ENCODE measurements at places on chromosomes 6 and 20.

DNA sequence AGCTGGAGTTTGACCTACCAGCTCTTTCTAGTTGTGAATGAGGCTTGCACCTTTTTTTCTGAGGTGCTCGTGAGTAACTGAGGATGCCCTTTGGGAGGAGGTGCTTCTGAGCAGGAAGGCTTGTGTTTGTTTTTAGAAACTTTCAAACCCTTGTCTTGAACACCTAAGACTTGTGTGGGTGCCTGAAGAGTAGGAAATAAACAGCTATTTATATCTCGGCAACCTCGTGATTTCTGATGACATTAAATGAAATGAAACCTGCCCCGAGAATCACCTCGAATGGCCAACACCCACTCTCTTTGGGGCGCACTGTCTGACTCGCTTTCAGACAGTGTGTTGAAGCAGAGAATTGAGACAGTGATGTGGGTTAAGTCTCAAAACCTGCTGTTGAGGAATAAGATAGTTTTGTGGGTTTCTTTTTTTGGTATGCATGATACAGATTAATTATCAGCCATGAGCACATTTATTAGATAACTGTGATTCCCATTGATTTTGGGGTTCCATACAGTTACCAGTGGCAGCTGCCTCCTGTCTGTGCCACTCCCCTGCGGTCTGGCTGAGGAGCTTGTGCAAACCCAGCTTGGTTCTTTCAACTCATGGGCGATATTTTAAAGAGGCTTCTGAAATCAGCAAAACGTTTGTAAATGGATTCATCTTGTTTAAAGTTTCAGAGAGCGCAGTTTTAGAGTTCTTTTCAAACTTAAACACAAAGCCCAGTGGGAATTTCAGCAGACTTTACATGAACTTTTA is 8.4 kb downstream of the IRF4 start:
- DNase-seq = no peak

DNA sequence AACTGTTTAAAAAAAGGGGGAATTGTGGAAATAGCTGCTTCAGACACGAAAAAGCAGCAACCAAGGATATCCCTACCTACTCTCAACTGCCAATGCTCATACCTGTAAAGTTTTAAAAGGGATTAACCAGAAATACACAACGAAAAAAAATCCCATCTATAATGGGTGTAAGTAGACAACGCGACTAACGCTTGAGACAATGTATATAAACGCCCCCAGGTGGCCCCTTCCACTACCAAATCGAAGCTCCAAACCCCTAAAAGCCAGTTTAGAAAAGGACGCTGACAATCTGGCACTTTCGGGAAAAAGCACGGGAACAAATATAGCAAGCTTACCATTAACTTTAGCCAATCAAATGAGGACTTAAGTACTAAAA is 94.5 kb upstream of the BTN3A2 start:
- DNase-seq = no peak

- no peak for DNase-seq
Observed at GRCh38 chr20:39222101-39222500, 260.0 kb downstream of the DHX35 start.

DNA sequence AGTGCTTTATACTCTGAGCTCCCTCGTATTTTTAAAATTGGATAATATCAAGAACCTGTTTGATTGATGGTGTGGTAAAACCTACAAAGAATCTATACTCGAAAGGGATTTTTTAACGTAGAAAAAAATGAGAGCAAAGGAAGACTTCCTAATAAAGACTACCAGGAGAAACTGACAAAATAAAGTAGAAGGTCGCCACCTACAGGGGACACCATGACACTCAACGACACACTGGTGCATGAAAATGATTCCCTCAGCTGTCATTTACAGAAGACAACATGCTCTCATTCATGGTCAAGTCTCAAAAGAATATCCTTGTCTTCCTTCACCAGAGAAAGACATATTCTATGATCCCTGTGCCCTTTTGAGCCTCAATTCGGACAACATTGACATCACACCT is 10.1 kb upstream of the NHSL1 start:
- no peak for DNase-seq

- no peak for DNase-seq
Observed at GRCh38 chr6:863831-864230, 170.9 kb upstream of the EXOC2 start.

GRCh38 chr6:114042267-114043016 is 71.5 kb upstream of the HDAC2 start:
- DNase-seq = no peak

- no peak for DNase-seq
Observed at GRCh38 chr6:118495485-118496280, 52.4 kb upstream of the PLN start.

DNA sequence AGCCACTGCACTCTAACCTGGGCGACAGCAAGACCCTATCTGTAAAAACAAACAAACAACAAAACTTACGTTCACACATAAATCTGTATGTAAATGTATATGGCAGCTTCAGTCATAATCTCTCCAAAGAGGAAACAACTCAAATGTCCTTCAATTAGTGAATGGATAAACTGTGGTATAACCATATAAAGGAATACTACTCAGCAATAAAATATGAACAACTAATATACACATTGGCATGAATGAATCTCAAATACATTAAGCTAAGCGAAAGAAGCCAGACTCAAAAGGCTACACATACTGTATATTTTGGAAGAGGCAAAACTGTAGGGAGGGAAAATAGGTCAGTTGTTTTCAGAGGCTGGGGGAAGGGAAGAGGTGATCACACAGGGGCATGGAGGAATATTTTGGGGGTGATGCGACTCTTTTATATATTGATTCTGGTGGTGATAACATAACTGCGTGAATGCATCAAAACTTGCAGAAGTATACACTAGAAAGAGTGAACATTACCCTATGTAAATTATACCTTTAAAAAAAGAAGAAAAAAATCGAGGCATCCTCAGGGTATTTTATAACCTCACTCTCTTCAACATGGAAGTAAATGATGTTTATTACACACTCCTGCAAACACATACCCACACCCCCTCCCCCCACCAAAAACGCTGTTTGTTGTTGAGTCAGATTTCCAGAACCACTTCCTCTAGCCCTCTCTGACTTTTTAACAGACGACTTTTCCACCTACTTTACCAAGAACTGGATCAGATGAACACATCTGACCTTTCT is 115.2 kb upstream of the RNF24 start:
- no peak for DNase-seq

- DNase-seq = no peak
Observed at GRCh38 chr20:39631557-39631956, 669.4 kb downstream of the DHX35 start.

DNA sequence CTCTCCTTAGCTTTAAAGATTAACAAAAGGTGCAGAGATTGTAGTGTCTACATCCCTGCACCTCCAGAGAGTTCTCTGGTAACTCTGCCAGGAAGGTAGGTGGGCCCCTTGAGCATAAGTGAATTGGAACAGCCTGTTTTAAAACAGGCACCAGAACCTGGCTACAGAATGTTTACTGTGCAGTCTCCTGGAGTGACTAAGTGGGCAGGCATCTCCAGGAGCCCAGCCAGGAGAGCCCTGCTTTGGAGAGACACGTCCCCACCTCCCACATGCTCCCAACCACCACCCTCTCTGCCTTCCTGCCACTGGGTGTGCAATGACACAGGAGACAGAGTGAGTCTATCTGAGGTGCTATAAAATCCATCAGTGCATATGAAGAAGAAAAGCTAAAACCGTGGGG is 110.3 kb upstream of the EYA4 start:
- no peak for DNase-seq

GRCh38 chr20:24497851-24498250 is 28.4 kb downstream of the SYNDIG1 start:
- no peak for DNase-seq

DNA sequence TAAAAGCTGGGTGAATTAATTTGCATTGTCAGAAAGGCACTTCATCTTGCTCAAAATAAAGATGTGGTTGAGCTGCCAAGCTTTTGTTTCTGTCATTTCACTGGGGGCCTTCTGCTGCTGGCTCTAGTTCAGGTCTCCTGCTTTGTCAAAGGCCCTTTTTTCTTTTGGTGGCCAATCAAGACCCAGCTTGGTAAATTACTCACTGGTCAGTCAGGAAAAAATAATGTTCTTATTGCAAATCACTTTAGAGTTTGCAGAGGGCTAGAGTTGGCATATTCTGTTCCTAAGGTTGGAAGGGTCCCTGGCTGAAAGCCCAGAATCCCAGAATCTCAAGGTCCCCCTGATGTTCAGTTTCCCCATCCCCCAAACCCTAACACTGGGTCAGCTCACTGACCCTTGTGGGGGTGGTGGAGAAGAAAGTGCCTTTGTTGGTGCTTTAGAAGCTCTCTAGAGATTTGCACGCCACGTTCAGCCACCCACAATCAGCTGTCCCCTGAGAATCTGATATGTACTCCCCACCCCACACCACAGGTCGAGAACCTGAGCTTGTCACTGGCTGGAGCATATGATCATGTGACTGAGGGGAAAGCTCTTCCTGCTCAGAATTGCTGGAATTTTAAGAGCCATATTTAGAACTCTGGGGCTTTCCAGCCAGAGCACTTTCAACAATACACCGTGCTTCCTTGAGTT is 21.7 kb upstream of the BNIP5 start:
- DNase-seq = no peak

GRCh38 chr20:59184880-59185447 is 21.3 kb downstream of the ZNF831 start:
- no peak for DNase-seq

DNA sequence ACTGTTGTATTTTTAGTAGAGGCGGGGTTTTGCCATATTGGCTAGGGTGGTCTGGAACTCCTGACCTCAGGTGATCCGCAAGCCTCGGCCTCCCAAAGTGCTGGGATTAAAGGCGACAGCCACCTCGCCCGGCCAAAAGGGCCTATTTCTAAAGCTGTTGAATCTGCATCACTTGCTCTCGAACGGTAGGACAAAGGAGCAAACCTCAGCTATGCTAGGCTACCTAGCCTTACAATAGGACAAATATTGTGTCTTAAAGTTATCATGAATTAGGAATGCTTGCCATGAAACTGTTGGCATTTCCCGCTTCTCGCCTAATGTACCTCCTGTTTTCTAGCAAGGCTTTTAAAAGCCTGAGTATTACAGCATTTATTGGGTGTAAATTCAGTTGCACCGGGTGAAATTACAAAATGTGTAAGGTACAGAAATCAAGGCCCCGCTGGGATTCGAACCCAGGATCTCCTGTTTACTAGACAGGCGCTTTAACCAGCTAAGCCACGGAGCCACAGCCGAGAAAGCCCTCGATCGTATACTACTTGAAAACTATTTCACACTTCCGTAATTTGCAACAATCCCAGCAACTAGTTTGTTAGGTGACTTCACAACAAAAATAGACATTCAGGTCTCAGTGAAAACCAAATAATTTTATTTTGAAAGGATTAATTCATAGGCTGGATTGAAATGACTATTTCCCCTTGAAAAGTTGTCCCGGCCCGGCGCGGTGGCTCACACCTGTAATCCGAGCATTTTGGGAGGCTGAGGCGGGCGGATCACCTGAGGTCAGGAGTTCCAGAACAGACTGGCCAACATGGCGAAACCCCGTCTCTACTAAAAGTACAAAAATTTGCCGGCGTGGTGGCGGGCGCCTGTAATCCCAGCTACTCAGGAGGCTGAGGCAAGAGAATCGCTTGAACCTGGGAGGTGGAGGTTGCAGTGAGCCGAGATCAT is 211.6 kb upstream of the ZNF184 start:
- DNase-seq = no peak

GRCh38 chr6:3328796-3329195 is 70.0 kb downstream of the PSMG4 start:
- no peak for DNase-seq

DNA sequence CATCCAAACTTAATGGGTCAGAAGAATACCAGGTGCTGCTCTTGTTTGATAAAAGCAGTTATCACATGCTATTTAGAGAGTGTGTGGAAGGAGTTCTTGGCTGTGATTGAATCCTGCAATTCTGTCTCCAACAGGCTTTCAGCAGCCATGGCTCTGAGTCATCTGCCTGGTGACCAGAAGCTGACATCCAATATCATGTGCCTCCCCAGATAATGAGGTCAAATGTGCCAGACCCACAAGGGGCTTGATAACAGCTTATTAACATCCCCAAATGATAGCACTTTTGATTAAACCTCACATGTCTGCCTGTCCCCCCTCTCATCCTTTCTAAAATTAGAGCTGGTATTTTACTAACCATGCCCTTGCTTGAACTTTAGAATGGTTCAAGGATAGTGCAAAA is 175.7 kb upstream of the PLN start:
- DNase-seq = no peak

GRCh38 chr20:58909585-58909984 is 57.1 kb downstream of the GNAS start:
- DNase-seq = no peak

DNA sequence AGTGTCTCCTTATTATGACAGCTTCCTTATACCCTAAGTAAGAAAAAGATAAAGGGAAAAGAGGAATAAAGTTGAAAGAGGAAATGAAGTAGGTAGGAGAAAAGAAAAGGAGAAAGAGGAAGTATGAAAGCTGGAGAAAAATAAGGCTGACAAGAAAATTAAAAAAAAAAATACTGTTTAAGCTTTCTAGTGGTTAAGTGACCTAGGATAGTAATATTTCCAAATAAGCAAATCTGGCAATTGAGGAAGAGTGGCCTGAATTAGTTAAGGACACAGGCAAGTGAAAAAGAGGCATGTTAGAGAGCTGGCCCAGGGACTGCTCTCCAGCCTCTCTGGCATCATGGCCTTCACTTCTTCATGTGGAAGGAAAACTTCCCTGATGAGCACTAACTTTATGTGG is 76.5 kb upstream of the ADGRF1 start:
- no peak for DNase-seq

DNA sequence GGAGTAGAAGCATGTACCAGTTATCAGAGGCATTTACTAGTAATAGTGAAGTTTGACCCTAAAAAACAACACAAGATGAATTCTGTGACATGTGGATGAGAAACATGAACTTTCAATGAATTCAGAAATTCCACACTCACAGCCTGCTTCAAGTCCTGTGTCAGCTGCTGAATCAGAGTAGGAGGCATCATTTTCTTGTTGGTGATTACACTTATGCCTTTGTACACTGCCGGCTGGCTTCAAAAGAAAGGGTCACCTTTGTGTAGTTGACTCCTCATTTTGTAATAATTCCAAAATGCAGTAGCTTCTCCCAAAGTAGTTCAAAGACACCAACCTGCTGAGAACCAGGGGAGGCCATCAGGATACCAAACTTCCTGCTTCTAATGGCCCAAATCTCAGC is 165.5 kb downstream of the BACH2 start:
- DNase-seq = no peak

DNA sequence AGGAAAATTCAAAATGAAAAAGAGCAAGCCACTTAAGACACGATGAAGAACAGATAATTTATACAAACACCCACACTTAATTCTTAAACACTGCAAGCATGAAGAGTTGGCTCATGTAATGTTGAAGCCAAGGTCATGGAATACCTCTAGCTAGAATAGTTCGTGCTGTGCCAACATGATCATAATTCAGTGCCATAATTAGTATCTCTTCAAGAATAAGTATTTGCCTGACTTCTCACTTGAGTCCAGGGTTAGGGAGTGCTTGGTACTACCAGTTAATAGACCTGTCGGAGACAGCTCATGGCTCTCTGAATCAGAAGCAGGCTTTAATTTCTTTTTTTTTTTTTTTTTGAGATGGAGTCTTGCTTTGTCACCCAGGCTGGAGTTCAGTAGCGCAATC is 206.3 kb downstream of the UNC5CL start:
- DNase-seq = no peak
